Glutamatergic neuron (in vitro differentiated cells): ENCODE measurements at places on chromosomes 4 and X. TPM values are rescaled to one million over a fixed set of nuclear protein-coding genes. Genes with fewer than 3 reads are reported as not detected.

DNA sequence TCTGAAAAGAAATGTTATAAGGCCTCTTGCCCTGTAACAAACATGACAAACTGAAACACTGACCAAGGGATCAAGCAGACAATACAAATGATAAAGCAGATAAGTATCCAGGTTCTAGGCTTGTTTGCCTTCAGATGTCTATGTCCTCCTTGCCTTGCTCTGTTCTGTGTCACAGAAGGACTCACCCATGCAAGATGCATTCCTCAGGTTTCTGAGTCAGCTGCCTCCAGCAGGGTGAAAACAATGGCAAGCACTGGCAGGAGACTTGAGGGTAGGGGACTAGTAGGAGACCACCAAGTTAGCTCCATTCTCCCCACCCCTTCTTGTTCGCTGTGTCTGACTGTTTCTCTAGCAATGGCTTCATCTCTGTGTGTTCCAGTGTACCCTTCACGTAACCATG is 76.6 kb upstream of the CXXC4 start:
- DNase-seq = no peak

GRCh38 chr4:16579866-16580265 is 318.6 kb downstream of the LDB2 start:
- no peak for DNase-seq

- DNase-seq = no peak
Measured at GRCh38 chr4:39124885-39125599, 57.3 kb upstream of the WDR19 start.

DNA sequence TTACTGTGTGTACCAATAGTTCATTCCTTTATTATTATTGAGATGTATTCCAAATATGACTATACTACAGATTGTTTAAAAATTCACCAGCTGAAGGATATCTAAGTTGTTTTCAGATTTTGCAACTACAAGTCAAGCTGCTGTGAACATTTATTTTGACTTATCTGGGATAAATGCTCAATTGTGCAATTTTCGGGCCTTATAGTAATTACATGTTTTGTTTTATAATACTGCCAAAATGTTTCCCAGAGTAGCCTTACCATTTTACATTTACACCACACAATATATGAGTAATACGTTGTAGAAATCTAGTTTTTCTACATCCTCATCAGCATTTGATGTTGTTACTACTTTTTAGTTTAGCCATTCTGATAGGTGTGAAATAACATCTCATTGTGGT is 179.6 kb downstream of the ANTXR2 start:
- DNase-seq = no peak

The NPY5R gene
- not detected for total RNA-seq

DNA sequence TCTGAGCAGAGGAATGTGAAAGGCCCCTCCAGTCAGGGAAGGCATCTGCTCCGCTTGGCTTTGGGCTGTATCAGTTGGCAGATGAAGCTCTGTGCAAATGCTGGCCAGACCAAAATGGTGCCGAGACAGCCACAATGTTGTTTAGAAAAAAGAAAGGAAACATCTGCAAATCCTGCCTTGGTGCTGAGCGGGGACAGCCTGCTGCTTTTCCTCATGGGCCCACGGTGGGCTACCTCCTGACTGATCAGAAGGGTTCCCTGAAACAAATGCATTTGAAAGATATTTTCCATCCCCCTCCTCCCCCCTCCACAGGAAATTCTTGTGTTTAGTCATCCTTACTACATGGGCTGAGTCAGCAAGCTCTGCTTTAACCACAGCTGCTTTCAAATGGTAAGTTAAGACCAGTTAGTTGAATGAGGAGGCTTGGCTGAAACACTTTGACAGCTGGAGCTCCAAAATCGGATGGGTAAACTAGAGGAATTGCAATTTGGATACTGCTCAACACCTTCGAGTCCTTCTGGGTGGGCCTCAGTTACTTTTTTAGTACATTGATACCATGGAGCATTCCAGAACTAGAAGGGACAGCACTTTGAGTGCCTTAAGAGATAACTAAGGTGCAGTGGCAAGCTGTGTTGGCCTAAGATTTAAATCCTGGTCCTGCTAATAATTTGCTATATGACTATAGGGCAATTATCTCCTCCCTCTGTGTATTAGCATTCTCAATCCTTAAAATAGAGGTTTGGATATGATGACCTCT is 36.0 kb downstream of the PLAC1 start:
- DNase-seq = no peak

GRCh38 chrX:39477031-39477761 is 620.6 kb downstream of the BCOR start:
- no peak for DNase-seq

The IL21 gene
- not detected for total RNA-seq

The ZNF827 gene
- total RNA-seq = 227 TPM
